ENCODE measurements at places on chromosomes 3 and 15.

- no peak for DNase-seq
Measured at GRCh38 chr3:194225988-194226663, 90.2 kb downstream of the HES1 start.

DNA sequence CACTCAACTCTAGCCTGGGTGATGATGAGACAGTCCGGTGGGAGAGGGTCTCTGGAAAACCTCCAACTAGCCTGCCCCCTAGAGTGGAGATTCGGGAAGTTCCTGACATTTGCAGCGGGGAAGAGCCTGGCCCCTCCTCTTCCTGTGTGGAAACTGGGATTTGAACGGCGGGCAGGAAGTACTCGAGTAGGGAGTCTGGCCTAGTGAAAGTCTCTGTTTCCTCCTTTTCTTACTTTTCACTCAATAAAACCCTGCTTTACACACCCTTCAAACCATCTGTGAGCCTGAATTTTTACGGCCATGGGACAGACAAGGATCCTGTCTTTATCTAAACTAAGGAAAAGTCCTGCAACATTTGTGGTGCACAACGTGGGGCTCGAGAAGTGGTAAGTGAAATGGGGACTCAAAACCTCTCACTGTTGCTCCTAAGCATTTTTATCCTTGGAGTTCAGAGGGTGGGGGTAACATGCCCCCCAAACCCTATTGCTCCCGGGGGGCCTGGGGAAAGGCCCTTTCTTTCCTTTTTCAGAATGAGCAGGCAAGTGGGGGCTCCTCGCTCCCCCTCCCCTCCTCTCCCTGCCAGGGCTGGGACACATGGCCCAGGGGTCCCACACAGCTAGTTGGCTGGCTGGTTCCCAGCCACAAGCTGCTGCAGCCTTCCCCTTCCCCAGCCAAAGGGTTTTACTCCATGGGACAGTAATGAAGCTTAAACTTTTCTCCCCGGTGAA, 224.7 kb upstream of the GBE1 start:
- no peak for DNase-seq

DNA sequence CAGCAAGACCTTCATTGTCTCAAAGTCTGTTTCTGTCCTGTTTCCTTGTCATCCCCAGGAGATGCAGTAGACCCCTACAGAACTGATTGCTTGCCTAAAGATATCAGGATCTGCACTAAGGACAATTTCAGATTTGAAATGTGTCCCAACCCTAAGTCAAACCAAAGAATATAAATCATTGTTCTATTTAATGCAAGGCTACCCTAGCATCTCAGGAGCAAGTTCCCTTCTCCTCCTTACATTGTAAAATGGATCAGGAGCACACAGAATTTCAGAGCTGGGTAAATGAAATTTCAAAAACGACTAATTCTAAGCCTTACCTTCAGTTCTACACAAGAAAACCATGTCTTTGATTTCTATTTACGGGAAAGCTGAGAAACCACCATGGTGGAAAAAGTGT, 360.9 kb upstream of the KCNH8 start:
- no peak for DNase-seq

DNA sequence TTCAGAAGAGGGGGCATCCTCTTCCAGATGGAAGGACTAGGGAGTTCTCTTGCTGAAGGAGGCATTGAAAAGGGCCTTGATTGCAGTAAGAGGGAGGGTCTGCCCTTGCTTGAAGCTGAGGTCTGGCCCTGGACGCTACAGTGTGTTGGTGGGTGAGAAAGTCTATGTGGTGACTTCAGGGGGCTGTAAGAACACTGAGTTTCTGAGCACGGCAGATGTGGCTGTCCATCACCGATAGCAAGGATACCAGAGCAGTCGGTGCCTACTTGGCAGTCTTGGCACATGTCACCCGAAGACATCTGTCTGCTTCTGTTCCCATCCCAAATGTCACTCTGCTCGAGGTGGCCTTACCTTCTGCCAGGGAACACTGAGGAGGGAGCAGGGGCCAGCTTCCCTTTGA, 631.1 kb upstream of the CFAP20DC start:
- DNase-seq: no peak

DNA sequence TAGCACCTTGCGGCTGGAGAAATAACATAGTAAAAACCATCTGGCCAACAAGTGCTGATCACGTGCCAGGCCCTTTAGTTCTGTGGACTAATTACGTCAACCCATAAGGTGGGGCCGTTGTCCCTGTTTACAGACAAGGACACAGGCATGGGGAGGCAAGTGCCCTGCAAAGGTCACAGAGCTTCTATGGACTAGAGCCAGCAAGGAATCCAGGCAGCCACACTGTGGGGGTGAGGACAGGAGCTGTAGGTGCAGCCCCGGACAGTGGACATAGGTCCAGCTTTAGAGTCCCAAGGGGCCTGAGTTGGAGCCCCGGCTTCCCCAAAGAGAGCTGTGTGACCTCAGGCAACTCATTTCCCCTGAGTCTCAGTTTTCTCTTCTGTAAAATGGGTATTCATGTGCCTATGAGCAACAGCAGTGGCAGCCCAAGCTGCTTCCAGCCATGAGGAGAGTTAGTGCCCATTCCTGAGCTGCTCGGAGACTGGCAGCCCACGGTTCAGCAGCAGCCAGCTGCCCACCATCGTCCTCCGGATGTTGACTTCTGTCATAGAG, 13.9 kb downstream of the CHST13 start:
- no peak for DNase-seq

- DNase-seq: no peak
Measured at GRCh38 chr15:78446551-78446950, 8.5 kb downstream of the IREB2 start.

GRCh38 chr3:54243960-54244682, 121.8 kb downstream of the CACNA2D3 start:
- DNase-seq: no peak

GRCh38 chr3:129855832-129856419, 37.6 kb downstream of the TMCC1 start:
- DNase-seq: no peak

GRCh38 chr3:168063122-168063521, 32.6 kb downstream of the GOLIM4 start:
- no peak for DNase-seq

DNA sequence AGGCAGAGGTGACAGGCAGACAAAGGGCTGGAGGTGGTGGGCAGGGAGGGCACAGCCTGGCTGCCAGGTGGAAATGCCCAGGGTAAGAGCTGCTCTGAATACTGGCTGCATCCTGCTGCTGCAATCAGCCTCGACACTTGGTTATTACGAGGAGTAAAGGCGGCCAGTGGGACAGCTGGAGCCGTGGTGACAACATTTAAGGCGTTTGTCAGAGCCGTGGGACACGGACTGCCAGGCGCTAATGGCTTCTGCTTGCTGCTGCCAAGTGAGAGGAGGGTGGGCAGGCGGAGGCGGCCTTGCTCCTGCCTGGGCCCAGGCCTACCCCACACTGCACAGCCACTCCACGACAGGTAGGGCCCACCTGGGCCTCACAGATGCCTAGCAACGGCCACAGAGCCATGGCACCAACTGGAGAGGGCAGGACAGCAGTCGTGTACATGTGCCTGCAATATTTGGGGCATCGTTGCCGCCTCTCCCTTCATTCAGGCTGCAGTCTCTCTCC, 49.2 kb upstream of the TMEM115 start:
- no peak for DNase-seq

DNA sequence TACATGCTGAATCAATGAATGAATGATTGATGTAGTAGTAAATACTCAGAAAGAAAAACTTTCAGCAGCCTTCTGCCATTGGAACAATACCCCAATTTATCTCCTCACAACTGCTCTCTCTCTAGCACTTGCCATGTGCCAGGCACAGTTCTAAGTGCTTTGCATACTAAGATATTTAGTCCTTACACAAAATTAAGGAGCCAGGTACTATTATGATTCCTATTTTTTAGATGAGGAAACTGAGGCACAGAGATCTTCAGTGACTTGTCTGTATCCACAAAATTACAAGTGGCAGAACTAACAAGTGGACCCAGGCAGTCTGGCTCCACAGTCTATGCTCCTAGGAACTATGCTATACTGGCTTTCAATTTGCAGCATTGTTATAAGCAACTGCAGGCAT, 279.2 kb downstream of the LSAMP start:
- no peak for DNase-seq

- DNase-seq: peak; percentile 83
Measured at GRCh38 chr3:196501316-196502044, 2.1 kb downstream of the RNF168 start.

DNA sequence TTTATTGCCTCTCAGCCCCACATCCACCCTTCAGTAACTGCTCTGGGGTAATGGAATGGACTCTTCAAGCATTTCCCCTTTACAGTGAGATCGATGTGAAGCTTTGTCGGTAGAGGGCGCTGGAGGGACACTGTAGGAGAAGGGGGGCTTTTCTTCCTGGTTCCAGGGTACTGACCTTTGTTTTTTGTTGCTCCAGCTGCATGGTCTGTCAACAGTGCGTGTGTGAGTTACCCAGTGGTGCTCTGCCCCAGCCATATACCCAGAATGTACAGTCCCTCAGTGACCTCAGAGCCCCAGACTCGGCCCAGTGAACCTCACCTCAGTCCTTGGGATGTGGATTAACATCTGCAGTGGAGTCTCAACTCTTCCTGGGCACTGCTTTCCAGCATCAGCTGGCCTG, 180.3 kb upstream of the TSC22D2 start:
- no peak for DNase-seq

DNA sequence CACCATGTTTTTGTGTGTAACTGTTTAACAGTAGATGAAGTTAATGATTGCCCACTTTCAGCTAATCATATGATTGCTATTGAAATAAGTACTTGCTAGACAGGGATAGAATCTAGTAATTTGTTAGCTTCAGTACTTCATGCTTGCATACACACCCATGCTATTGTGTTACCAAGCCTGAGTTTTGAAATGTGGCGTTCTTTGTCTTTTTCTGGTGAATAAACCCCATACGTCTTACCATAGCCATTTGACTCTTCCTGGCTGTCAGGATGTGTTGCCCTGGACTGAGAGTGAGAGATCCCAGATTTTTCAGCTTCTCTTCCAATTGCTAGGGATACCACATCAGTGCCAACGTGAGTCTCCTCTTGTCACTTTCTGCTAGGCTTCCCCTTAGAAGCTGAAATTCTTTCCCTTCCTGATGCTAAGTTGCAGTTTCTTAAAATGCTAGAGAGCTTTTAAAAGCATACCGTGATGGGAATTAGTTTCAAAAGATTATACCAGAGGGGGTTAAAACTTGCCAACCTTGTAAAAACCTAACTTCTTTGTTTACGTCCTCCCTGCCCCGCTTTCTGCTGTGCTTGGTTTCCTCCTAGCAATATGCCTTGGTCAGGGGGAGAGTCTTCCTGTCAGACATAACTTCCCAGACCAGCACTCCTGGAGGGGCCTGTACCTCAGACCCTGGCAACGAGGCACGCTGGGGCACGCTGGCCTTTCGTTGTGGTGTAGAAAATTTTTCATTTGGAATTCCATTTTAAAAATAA, 62.9 kb upstream of the ULK4 start:
- DNase-seq: no peak

- DNase-seq: no peak
Measured at GRCh38 chr3:97763586-97764406, 762 bp upstream of the ARL6 start.

DNA sequence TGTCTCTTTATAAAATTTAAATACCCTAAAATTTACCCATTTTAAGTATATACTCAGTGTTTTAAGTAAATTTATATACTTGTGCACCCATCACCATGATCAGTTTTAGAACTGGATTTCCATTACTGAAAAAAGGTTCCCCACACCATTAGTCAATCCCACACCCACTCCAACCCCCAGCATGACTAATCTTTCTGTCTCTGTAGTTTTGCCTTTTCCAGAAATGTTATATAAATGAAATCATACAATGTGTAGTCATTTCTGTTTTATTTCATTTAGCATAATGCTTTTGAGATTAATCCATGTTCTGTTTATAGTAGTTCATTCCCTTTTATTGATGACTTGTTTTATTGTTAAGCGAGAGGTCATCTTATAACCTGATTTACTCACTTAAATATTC, 66.1 kb upstream of the LIMD1 start:
- no peak for DNase-seq

DNA sequence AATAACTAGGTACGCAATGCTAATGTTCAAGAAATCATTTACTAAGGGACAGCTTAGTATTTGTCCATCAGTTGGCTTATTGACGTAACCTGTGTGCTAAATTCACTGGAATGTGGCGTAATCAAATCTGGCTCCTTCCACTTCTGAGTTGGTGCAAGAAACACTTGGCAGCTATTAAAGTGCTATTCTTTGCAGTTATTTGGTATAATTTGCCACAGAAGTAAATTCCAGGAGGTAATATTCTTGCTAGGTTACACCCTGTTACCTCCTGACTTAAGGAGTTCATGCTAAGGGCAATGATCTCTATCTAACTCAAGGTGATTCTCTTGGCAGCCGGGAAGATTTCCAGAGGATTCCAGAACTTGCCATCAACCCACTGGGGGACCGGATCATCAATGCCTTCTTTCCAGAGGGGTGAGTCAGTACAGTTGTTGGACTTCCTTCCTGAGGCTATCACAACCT, 25.5 kb downstream of the CHP1 start:
- DNase-seq: no peak

- no peak for DNase-seq
Measured at GRCh38 chr3:73437828-73438227, 186.9 kb downstream of the PDZRN3 start.

GRCh38 chr3:185933374-185934173, 4.2 kb downstream of the TRA2B start:
- no peak for DNase-seq

DNA sequence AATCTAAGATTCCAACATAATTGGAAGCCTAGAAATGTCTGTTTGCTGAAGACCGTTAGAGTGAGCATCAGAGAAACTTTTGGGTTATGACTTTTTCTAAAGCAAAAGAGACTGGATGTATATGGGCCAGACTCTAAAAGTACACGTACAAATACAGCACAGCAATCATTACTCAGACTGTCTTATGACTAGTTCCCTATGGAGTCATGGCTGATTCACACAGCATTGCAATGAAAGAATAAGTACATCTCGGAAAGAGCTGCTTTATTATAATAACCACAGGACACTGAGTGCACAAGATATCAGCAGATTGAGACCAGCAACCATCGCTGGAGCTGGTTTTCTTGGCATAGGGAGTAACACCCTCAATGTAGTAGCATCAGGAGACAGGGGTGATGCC, 618.6 kb downstream of the NLGN1 start:
- peak; percentile 83 for DNase-seq

- DNase-seq: no peak
Measured at GRCh38 chr15:85336880-85337279, 43.5 kb upstream of the AKAP13 start.

- DNase-seq: peak; percentile 66
Measured at GRCh38 chr3:126083511-126083912, 412 bp downstream of the SLC41A3 start.

GRCh38 chr3:54845551-54845950, 82.3 kb downstream of the LRTM1 start:
- no peak for DNase-seq

DNA sequence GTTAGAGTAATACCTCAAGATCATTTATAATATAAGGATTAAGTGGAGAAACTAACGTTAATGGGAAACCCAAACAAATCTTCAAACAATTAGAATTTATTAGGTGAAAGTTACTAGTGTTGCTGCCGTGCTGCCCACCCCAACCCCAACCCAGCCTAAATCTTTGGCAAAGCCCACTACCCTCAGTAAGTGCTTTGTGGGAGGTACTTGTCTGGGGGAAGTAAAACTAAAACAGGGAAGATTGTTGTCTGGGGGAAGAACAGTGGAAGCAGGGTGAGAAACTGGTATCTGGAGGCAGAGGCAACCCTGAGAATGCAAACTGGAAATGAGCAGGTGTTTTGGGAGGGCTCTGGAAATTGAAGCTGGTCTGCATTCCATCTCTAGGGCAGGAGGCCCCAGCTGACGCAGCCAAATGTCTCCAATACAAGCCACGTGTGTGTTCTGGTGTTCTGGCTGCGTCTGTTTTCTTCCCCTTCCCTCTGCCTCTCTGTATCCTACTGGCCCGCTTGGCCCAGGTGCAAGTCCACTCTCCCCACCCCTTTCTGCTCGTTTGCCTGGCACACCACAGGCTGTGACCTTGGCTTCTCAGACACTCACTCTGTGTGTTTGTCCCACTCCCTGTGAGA, 32.7 kb downstream of the FEM1B start:
- no peak for DNase-seq
